ENCODE measurements at places on chromosomes 5 and 9.

GRCh38 chr9:87604886-87605588, 107.4 kb downstream of the DAPK1 start:
- no peak for ATAC-seq

GRCh38 chr9:99516657-99517049, 294.6 kb downstream of the SEC61B start:
- no peak for ATAC-seq

- ATAC-seq, result no peak
These were observed 62.6 kb upstream of the HAND1 start for GRCh38 chr5:154540600-154540999.

DNA sequence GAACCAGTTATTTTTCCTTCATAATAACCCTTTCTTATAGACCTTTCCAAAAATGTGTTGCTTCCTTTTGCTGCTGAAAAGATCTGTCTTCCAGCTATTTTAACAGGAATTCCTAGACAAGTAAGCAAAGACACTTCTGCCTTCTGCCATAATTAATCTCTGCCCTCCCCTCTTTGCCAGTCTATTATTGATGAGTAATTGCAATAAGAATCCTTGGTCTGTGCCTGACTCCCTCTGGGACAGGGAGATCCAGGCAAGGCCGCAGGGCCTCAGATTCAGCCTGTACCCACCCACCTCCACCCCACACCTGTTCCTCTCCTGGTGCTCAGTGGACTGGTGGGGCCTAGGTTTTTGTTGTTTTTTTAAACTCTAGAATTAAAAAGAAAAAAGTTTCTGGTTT, 8.3 kb downstream of the FOXD1 start:
- ATAC-seq, result no peak

GRCh38 chr9:8254541-8254940, 455.0 kb upstream of the DMAC1 start:
- ATAC-seq, result no peak

- no peak for ATAC-seq
These were observed 153 bp downstream of the ADAMTS2 start for GRCh38 chr5:179345183-179345432.
